Activated T-helper 1 cell treated with anti-CD3 and anti-CD28 coated beads, Interleukin-2, amount 50 U/mL, for 16 hours (primary cell): ENCODE measurements at places on chromosomes 7 and 10.

- DNase-seq, result no peak
Measured at GRCh38 chr7:23811540-23811939, 101.5 kb downstream of the STK31 start.

DNA sequence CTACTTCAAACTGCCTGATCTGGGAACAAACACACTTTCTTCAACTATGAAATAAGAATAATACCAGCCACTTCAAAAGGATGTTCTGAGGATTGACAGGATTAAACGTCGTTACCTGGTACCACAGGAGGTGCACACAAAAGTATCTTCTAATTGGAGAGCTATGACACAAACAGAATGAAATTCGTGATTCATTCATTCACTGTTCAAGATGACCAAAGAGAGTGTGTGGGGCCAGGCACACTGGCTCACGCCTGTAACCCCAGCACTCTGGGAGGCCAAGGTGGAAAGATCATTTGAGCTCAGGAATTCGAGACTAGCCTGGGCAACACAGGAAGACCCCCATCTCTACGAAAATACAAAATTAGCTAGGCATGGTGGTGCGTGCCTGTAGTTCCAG, 50.9 kb downstream of the SFMBT2 start:
- DNase-seq, result no peak

DNA sequence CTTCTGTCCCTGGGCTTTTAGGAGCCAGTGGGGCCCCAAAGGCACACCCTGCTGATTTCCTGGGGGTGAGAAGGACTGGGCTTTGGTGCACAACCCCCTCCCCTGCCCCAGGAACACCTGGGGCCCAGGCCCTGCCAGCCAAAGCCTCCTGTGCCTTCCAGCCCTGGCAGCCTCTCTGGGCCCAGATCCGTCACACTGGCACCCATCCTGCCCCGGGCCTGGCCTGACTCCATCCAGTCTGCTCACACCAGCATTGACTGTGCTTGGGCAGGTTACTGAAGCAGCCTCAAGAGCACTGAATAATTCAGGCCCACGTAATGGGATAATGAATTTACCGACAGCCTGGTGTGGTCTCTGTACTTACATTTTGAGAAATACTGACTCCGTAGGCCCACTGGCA, 12.0 kb upstream of the COMTD1 start:
- DNase-seq, result no peak

GRCh38 chr7:93171606-93172226, 23.5 kb upstream of the SAMD9L start:
- DNase-seq, result no peak

GRCh38 chr10:75101416-75102251, 9.8 kb upstream of the SAMD8 start:
- no peak for DNase-seq

DNA sequence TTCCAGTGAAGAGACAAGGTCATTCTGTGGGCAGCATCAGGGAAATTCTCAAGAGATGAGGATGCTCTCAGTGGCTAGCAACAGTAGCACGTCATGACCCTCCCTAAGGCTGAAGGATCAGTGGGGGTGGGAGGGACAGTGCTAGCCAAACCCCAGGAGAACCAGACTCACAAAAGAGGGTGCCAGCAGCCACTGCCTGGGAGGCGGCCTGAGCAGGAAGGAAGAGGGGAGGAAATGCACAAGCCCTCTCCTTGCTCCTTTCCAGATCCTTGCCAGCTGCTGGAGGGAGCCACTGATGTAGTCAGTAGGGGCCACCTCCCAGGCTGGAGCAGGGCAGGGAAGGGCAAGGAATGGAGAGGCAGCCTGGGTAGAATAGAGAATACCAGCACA, 302.7 kb downstream of the RPS24 start:
- DNase-seq, result no peak

GRCh38 chr10:69631566-69631965, 1.5 kb downstream of the FAM241B start:
- no peak for DNase-seq

DNA sequence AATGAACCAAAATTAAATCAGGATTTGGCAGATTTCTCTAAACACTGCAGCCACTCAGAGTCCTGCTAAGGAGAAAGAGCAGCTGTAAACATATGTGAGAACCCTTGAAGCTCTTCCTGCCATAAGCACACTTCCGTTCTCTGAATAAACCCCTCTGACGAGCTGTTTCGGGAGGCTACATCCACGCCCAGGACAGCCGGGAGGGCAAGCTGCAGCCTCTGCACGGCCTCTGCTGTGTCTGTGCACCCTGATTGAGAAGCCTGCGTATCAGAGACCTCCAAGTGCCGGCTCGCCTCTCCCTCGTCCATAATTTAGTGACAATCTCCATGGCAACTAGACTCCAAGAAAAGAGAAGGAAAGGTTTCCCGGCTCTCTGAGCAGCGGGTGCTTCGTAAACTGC, 114.4 kb downstream of the PTPRN2 start:
- no peak for DNase-seq

DNA sequence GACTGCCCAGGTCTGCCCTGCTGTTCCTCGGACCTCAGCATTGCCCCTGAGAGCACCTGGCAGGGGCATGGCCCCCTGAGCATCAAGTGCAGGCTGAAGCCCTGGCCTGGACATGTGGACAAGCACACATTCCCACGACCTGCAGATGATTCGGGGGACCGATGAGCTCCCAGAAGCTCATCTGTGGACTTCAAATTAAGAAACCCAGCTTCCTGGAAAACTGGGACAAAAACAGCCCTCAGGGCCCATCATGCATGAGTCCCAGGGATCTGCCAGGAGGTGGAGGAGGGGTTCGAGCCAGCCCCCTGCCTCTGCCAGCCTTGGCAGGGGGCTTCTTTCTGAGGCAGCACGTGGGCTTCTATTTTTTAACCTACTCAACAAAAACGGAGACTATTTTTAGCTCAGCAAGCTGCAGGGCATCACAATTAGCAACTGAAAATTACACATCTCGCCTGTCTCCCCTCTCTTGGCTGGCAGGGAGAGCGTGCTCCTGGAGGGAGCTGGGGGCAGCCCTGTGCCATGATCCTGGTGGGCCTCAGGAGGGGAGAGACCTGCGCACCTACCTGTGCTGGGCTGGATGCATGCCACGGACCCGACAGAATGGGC, 51.8 kb downstream of the RASGEF1A start:
- DNase-seq, result no peak

DNA sequence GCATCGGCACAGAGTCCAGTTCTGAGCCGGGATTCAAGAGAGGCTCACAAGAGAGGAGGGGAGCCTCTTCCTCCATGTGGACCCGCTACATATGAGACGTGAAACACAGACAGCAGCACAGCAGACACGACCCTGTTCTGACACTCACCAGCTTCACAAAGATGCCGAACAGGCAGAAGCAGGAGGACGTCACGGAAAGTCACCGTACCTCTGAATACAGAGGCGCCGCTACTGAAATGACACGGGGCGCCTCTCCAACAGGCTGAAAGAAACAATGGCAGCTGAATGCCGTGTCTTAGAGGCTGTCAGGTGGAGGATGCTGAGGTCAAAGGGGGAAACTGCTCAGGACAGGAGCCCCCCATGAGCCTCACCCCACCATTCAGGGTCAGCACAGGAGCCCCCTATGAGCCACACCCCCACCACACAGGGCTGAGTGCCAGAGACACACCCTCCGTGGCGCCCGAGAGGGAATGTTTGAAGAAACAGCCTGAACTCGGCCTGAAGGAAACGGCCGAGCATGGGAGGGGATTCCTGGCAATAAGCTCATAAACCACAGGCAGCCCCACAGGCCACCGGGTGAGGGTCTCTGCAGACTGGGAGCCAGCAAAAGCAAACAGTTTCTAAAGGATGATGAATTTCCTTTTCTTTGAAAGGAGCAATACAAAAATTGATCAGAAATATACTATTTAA, 510.3 kb downstream of the PTPRN2 start:
- no peak for DNase-seq

- DNase-seq, result no peak
Measured at GRCh38 chr7:51965454-51965853, 648.8 kb upstream of the COBL start.

DNA sequence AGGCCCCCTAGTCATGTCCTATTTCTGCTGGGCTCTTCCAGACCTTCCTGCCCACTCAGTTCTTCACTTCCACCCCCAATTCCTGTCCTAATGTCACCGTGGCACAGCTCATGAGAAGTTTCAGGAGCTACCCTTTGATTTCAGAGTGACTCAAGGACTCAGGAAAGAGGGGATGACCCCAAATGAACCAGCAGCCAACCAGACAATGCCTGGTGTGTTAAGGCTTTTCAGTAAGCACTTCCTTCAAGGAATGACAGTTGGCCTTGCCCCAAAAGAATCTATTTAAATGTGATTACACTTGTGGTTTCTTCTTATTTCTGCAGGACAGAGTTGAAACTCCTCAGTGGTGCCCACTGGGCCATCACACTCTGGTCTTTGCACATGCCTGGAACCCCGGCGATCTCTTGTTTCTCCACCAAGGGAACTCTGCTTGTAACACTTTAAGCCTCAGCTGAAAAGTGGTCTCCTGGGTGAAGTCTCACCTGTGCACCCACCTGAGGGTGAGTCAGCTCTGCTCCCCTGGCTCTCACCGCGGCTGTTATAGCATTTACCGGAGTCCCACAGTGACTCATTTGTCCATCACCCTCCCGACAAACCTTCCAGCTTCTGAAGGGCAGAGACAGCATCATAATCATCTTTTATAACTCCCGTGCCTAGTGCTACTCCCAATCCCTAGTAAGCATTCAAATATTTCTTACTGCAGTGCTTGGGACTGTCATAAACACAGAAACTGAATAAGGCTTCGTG, 123.0 kb upstream of the SVIL start:
- no peak for DNase-seq

GRCh38 chr10:77887631-77888355, 38.8 kb downstream of the DLG5 start:
- no peak for DNase-seq
